Right hindlimb (tissue), 1 donor: ENCODE measurements at places on chromosomes 2 and 18.

DNA sequence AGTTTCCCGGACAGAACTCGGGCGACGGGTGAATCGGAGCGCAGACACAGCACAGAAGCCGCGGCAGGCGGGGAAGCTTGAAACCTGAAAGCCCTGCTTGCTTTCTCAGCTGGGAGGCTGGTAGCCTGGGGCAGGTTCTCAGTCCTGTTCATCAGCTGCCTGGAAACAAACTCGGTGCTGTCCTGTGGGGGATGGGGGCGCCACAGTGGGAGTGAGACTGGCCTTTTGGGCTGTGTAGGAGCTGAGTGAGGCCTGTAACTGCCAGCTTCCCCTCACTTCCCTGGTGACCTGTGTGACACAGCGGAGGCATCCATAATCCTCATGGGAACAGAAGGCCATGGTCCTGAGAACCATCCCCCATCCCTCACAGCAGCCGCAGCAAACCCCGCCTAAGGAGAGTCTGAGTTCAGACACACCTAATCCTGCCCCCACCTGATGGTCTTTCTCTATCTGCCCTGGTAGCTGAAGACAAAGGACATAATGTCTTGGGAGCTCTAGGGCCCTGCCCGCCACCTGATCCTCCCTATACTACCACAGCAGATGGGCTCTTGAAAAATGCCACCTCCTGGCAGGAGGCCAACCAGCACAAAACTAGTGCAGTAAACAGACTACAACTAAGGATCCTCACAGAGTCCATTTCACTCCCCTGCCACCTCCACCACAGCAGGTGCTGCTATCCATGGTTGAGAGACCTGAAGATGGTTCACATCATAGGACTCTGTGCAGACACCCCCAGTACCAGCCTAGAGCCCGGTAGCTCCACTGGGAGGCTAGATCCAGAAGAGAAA lies 52.7 kb upstream of the LDLRAD4 start:
- no peak for DNase-seq

DNA sequence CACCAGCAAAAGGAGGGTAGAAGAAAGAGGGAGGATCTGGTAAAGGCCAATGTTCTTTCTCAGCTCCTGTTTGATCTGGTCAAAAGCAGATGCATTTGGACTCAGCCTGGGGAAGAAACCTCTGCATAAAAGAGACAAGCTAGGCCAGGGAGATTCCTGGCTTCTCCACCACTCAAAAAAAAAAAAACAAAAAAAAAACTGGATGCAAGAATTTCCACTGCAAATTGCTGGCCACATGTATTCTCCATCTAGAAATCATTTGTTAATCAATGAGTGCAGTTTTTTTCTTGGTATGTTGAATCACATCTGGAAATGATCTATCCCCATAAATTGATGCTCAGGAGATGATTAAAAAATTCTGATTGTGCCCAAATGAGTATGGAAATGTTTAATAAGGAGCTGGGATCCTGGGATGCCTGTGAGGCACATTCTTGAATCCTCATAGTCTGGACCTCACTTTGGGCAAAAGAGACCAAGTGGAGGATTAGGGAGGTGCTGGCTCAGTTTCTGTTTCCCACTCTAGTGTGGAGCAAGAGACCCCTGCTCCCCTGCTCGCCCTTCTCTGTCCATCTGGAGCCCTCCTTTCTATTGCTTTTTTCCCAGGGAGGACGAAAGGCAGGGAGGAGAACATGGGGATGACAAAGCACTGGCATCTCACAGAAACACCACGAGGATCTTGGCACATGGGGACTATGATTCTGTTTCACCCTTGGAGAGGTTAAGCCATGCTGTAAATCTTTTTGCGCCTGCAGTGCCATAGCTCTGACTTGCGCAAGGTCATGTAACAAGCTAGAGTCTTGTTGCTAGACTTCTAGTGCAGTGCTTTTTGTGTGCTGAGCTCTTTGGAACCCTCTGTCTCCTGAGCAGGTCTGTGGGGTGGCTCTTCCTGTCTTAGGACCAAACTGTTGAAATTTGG lies 57.6 kb downstream of the APOB start:
- DNase-seq = peak; percentile 41

DNA sequence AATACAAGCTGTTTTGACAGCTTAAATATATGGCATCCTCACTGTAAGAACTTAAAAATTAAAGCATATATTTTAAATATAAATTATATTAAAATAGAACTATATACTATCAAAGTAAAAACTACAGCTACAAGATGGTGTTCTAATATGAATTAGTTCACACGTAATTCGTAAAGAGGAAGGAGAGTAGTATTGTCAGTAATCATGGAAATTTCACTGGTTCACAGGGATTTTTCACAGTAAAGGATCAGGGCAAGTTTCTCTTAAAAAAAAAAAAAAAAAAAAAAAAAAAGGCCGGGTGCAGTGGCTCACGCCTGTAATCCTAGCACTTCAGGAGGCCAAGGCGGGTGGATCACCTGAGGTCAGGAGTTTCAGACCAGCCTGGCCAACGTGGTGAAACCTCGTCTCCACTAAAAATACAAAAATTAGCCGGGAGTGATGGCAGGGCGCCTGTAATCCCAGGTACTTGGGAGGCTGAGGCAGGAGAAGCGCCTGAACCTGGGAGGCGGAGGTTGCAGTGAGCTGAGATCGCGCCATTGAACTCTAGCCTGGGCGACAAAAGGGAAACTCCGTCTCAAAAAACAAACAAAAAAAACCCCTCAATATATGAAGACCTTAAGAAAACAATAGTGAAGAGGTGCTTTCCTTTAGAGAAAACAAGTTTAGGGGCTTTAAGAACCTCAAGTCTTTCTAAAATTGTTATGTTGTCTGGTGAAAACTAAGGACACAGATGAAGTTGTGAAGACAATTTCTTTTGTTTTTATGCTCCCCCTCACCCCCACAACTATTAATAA lies 32.5 kb downstream of the PNO1 start:
- no peak for DNase-seq

GRCh38 chr2:13504808-13505207 lies 788.1 kb downstream of the TRIB2 start:
- DNase-seq = no peak

GRCh38 chr18:38310936-38311335 lies 745.3 kb upstream of the CELF4 start:
- no peak for DNase-seq

DNA sequence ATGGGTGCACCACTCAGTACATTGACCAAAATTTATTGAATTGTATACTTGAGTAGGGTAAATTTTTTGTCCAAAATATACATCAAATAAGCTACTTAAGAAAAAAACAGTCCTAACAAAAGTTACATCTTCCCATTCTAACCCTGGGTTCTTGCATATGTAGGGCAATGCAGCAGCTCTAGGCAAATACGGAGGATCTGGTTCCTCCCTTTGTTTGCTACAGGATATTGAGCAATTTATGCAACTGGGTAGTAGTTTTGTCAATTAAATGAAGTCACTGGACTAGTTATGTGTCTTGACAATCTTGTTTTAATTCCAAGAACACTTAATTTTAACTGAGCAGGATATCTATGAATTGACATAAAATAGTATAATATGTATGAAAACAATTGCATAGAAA lies 1507.2 kb upstream of the PIK3C3 start:
- DNase-seq = no peak

- peak; percentile 41 for DNase-seq
Observed at GRCh38 chr18:55419947-55420664, 167.9 kb downstream of the TCF4 start.

DNA sequence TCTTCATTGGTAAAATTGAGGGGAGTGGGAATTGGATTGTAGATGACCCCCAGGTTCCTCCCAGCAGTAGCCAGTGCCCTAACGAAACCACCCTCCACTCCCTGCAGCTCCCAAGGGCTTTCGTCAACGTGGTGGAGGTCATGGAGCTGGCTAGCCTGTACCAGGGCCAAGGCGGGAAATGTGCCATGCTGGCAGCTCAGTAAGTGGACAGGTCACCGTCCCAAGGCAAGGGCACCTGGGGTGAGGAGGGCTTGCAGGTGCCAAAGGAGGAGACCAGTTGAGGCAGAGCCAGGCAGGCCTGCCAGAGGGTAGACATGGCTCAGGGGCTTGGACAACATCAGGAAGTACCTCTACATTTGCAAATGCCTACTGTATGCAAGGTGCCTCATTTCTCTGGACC lies 122.6 kb upstream of the PPP1CB start:
- DNase-seq = no peak

DNA sequence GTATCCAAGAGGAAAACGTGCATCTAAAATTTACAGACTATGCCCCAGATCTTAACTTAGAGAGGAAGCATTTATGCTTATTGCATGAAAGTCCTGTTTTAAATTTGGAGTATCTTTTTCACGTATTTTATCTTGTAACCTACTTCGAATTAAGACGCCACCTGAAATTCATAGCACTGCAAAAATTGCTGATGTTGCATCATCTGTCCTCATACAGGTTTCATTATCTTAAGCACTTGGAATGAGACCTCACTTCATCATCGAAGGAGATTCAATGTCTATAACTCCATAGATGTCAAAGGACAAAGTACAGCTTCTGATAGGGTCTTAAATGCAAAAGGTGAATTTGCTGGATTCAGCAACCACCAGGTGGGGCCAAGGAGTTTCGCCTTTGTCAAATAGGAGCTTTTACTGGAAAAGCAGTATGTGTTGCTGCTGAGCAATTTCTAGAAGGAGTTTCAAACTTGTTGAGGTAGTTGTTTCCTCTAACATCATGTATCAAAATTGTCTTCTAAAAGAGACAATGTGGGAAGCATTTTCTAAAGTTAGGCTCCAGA lies 106.4 kb upstream of the CCDC85A start:
- DNase-seq = peak; percentile 19

DNA sequence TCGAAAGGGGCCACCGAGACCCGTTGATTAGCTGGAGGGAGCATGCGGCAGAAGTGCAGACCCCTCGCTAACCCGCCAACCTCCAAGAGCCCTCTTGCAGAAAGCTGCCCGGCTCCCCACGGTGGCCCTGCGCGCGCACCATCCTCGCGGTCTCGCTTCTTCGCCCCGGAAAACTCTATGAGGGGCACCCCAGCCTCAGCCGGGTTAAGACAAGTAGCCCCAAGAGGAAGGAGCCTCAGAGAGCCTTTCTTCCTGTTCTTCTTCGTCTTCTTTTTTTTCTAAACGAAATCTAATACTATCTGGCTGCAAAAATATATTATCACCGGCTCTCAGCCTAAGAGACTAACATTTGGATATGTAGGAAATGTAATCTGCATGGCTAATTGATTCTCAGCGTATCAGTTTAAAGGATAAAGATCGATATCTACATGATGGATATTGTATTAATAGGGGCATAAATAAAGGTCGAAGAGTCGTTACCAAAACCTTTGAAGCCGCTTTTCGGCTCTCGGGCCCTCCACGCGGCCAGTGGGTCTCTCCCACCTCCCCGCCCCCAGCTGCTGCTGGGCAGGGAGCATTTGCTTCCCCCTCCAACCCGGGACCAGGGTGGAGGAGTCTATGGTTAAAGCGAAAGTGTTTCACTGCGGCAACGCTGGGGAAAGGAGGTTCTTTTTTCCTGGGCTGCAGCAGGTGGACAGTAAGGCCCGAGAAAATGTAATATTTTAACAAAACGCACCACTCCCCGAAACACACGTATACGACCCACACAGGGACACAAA lies 6.1 kb upstream of the PAX3 start:
- peak; percentile 33 for DNase-seq

GRCh38 chr2:217362286-217362685 lies 502.4 kb upstream of the TNP1 start:
- DNase-seq = no peak

GRCh38 chr2:119739580-119740255 lies 20.0 kb upstream of the PTPN4 start:
- no peak for DNase-seq

DNA sequence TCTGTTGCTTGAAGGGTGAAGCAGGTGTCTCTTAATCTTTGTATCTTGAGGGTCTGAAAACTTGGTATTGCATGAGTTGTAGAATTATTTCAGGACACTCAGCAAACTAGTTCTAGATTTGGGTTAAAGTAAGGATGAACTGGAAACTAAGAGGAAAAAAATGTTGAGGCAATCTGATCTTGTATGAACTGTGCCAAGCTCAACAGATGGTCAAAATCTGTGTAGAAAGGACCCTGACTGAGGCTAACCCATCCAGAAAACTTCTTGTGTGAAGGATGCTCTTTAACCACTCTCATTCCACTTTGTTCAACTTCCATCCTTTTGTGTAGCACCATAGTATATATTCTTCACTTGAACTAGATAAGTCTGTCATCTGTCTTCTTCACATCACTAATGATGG lies 861.7 kb downstream of the SLC4A3 start:
- no peak for DNase-seq

GRCh38 chr2:222912117-222912516 lies 51.3 kb downstream of the ACSL3 start:
- no peak for DNase-seq

DNA sequence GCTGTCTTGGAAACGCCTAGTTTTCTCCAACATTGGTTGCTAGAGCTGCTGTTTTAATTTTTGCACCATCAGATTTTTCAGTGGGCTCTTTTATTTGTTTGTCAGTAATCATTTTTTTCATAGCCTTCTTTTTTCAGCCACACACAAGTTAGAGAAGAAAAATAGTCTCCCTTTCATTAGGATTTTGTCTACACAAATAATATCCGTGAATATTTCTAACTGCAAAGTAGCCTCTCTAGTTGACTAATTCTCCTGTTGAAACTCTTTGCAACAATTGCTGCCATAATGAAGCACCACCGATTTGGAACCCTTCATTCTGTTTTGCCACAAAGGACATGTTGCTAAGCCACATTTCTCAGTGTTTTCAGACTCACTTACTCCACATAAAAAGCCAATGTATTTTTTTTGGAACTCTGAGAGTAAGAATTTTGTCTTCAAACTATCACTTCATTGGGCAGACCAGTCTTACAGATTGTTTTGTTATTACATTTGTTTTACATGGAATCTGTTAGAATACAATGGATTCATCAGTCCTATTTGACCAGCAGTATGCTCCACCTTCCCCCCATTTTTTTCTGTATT lies 9.6 kb downstream of the KCNJ3 start:
- no peak for DNase-seq

DNA sequence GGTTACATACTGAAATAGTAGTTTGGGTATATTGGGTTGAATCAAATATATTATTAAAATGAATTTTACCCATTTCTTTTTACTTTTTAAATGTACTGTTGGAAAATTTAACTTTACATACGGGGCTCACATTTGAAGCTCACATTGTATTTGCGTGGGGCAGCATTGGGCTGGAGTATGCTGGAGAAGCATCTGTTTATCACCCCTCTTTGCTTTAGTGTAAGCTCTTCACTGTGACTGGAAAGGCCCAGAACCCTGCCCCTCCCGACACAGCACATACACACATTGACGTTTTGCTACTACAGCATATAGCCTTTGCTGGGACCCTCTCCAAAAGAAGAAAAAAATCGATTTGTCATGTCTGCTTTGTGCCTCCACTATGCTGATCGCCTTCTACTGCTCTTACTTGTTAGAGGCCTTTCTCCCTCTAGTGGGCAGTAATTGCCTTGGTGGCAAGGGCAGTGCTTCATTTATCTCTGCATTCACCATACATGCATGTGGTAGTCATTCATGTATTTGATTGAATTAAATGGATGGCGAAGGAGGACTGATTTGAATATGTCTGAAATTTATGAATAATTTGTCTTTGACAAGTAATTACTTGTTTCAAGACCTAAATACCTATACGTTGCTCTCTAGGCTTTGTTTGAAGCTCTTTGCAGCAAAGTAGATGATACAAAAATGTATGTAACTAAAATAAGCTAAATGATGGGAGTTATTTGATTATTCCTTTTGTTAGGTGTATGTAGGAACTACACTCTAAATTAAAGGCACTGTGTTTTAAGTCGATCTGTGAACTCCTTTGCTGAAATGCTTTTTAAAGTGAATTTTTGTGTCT lies 37.4 kb downstream of the VAPA start:
- DNase-seq = peak; percentile 44
